Activated CD4-positive, alpha-beta memory T cell treated with anti-CD3 and anti-CD28 coated beads for 36 hours (primary cell): ENCODE measurements at places on chromosomes 16 and 17. TPM values are rescaled to one million over a fixed set of nuclear protein-coding genes. Genes with fewer than 3 reads are reported as not detected.

Gene C17orf78
- total RNA-seq = not detected

Gene SLC13A2
- total RNA-seq = not detected

Gene SLC47A1
- 0.83 TPM for total RNA-seq

Gene SHCBP1
- total RNA-seq = 49.0 TPM

DNA sequence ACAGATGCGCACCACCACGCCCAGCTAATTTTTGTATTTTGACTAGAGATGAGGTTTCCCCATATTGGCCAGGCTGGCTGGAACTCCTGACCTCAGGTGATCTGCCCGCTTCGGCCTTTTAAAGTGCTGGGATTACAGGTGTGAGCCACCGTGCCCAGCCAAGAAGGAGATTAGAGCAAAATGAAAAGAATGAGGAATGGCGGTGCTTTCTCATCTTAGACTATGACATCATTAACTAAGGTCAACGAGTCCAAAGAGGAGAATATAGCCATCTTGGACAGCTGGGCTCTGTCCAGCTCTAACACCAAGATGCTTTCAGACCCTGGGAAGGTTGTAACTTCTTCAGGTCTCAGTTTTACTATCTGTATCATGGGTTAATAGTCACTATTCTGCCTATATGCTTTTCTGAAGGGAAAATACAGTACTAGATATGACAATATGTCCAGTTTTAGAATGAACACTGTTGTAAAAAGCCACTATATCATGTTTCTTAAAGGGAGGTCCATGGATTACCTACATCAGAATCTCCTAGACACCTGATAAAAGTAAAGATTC, 76.7 kb downstream of the SLC39A11 start:
- DNase-seq = no peak

DNA sequence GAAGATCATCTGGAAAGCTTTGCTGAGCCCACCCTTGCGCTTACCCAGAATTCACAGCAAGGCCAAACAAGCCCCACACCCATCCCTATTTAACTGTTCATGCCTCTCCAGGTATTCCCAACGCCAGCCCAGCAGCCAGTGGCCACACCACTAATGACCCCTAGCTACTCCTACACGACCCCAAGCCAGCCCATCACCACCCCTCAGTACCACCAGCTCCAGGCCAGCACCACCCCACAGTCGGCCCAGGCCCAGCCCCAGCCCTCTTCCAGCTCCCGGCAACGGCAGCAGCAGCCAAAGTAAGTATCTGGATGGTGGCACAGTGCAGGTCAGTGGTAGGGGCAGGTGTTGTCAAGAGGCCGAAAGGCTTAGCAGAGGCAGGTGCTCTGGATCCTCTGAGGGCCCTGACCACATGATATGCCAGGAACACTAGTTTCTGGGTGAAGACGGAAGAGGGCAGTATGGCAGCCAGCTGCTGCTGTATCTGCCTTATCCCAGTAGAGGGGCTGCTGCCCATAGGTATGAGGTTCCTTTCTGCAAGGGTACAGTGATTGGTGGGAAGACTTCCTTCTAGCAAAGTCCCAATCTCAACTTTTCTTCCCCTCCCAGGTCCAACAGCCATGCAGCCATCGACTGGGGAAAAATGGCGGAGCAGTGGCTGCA, 10.7 kb downstream of the PROCA1 start:
- no peak for DNase-seq

DNA sequence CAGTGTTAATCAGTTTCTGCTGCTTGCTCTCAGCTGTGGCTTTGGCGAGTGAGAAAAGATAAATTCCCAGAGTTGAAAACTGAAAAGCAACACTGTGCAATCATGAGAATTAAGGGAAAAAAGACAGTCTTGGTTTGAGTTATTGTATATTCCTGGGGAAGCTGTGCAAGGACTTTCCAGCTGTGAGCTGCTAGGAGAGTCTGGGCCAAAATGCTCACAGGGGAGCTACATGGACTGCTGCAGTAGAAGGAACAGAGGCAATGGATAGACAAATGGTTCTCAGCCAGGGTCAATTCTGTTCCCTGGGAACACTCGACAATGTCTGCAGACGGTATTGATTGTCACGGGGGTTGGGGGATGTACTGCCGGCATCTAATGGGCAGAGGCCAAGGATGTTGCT, 102.0 kb upstream of the ADAMTS18 start:
- DNase-seq = no peak

DNA sequence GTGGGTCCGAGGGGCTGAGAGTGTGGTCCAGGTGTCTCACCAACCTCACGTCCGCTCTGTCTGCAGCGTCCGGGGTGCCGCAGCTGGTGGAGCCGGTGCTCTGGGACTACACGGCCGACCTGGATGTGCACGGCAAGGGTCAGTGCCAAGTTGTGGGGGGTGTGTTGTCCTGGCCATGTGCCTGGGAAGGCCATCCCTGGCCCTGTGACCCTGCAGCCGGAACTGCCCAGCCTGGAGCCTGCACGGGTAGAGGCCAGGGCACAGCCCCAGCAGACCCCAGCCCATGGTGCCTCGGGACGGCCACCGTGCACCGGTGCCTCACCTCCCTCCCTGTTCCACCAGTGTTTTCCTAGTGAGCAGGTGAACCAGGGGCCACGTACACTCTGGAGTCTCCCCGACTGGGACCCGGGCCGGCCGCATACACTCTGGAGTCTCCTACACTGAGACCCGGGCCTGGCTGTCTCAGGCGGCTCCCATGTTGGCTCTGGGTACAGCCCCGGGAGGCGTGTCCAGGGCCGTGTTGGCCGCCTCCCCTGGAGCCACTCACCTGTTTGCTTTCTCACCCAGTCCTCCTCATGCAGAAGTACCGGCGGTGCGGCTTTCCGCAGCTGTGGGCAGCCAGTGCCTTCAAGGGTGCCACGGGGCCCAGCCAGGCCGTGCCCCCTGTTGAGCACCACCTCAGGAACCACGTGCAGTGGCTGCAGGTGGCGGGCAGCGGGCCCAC, 13.8 kb downstream of the CYBC1 start:
- DNase-seq = no peak

- DNase-seq = peak; percentile 82
Measured at GRCh38 chr17:76408037-76408849, 23.8 kb downstream of the SPHK1 start.

- no peak for DNase-seq
Measured at GRCh38 chr17:65064452-65065019, 8.0 kb upstream of the GNA13 start.

GRCh38 chr17:8673612-8674011, 43.1 kb upstream of the MYH10 start:
- DNase-seq = no peak
